ENCODE measurements at places on chromosomes 11 and 22.

DNA sequence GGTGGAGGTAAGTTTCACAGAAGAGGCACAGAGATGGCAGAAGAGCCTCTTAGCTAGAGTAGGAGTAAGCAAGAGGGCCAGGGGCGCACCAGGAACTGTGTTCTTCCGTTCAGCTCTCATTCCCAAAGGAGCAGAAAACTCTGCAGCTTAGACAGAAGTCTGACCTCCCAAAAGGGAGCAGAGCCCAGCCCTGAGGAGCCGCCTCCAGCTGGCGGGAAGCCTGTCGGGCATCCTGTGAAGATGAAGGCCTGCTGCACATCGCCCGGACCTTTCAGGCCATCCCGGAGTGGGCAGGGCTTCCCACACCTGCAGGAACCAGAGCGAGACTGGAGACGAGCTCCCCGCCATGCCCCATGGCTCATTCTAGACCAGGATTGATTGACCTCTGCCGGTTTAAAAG, 1102.8 kb downstream of the BRD1 start:
- no peak for DNase-seq

DNA sequence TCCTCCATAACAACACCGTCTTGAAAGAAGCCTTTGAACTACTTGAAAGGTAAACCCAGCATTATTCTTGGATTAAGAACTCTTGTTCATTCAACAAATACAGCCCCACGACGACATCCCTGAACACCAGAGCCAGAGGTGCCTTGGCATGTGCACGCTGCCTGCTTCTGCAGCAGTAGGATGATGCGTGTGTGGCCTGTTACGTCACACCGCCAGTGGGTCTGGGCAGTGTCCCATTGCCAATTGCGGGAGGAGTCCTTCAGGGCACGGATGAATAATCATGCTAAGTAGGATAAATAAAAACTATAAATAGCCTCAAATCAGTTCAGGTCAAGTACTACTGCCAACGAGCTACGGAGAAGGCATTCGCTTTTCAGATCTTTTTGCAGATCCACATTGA, 380.5 kb downstream of the SHANK2 start:
- no peak for DNase-seq

DNA sequence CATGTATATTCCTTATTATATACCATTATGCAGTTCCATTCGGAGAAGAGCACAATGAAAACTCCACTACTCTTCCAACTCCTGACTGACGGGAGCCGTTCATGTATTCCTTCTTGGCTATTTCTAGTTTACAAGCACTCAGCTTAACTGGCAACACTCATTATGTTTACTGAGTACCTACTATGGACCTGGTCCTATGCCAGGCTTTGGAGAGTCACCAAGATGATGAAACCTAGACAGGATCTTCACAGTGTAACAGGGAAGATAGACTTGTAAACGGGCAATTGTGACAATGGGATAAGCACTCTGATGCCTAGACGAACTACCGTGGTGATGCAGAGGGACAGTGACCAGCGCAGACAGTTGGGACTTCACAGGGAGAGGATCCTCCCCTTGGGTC, 22.3 kb upstream of the ST3GAL4 start:
- no peak for DNase-seq

GRCh38 chr11:76748948-76749347, 34.2 kb upstream of the TSKU start:
- no peak for DNase-seq

GRCh38 chr11:102220728-102221467, 96.4 kb upstream of the BIRC3 start:
- DNase-seq, result no peak

GRCh38 chr11:117239295-117239694, 6.8 kb downstream of the RNF214 start:
- peak; percentile 87 for DNase-seq

DNA sequence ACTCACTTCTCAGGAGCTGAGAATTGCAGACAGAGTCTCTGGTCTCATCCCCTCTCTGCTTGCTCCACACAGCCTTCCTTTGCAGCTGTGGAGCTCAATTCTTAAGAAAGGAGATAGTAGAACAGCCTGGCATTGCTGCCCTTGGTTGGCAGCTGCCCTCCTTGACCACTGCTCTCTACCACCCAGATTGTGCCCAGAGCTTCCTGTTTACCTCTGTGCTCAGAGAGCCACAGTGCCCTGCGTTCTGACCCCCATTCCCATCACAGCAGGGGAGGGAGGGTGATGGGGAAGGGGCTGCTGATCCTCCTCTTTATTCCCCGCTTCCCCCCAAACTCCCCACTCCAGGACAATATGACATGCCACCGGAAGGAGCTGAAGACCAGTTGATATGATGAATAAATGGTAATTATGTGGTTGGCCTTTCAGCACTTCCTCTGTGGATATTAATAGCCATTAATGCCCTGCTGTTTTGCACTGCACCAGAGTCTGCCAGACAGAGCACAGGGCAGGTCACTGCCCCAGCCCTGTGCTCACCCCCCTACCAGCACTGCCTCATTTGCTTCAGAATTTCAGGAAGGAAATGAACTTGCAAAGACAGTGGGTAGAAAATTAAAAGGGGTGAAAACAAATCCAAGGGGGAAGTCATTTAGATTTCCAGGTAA, 426.8 kb upstream of the CADM1 start:
- no peak for DNase-seq

Data from NCI-H226 (cell line).